ENCODE measurements at places on chromosomes 7 and 10. TPM values are rescaled to one million over a fixed set of nuclear protein-coding genes. Genes with fewer than 3 reads are reported as not detected.

EBLN1 gene
- not detected for polyA plus RNA-seq

GRM8 gene
- polyA plus RNA-seq: not detected

HDAC9 gene
- polyA plus RNA-seq: 2.1 TPM

ADO gene
- polyA plus RNA-seq: 13.0 TPM

PDE6C gene
- not detected for polyA plus RNA-seq

ZSCAN25 gene
- 4.7 TPM for polyA plus RNA-seq

POLR2J2 gene
- polyA plus RNA-seq: 0.62 TPM

BMPER gene
- 0.80 TPM for polyA plus RNA-seq

All from kidney (tissue), 22 donors.